ENCODE measurements at places on chromosomes 7 and 10.

- DNase-seq: no peak
Measured at GRCh38 chr10:114044247-114045135, 825 bp downstream of the ADRB1 start.

DNA sequence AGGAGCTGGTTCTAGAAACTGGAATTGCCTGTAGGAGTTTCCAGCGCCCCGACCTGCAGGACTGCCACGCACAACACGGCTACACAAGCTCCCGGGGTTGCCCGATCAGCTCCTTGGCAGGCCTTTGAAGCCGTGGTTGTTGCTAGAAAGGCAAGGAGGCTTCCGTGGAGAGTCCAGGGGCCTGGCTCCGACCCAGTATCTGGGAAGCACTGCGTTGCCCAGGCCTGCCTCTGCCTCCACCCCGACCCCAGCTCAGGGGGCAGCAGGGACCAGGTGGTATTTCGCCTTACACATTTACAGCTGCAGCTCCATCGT, 54.4 kb downstream of the PROSER2 start:
- no peak for DNase-seq

DNA sequence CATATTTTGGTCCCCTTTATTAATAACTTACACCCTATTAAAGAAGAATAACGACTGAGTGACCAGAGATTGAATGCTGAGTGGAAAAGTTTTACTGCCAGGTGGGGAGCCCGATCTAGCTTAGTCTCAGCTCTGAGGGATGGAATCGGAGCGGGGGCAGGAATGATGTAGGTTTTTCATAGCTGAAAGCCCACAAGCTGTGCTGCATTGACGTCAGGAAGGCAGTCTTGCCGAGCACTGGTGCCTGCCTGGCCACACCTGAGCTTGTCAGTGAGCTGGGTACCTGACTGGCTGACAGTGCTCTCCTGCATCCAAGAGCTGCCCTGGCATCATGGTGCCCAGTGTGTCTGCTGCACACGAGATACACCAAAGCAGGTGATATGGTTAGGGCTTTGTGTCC, 34.8 kb downstream of the GRK5 start:
- no peak for DNase-seq

- no peak for DNase-seq
Measured at GRCh38 chr7:68321776-68322496, 1276.3 kb upstream of the AUTS2 start.

GRCh38 chr10:79027147-79028055, 41.4 kb upstream of the ZMIZ1 start:
- DNase-seq: peak; percentile 52
